ENCODE measurements at places on chromosomes 7 and 10. TPM values are rescaled to one million over a fixed set of nuclear protein-coding genes. Genes with fewer than 3 reads are reported as not detected.

NCF1 gene
- not detected for total RNA-seq

MSMB gene
- total RNA-seq: not detected

FKBP14 gene
- 38.0 TPM for total RNA-seq

UCN3 gene
- total RNA-seq: not detected

ACSL5 gene
- 1.3 TPM for total RNA-seq

NEUROG3 gene
- not detected for total RNA-seq

HABP2 gene
- total RNA-seq: not detected

AHR gene
- 34.4 TPM for total RNA-seq

ASAH2B gene
- total RNA-seq: 1.1 TPM

FAM25G gene
- total RNA-seq: not detected

GAD2 gene
- total RNA-seq: not detected

CELF2 gene
- total RNA-seq: 4.5 TPM

RNF32 gene
- total RNA-seq: 0.15 TPM

ZNF503 gene
- total RNA-seq: 1.4 TPM

ELMO1 gene
- 28.3 TPM for total RNA-seq

HHEX gene
- total RNA-seq: 48.2 TPM

NUPR2 gene
- not detected for total RNA-seq

VSIR gene
- total RNA-seq: 6.5 TPM

SFXN3 gene
- 51.3 TPM for total RNA-seq

ARHGAP21 gene
- 44.5 TPM for total RNA-seq

IL15RA gene
- 10.7 TPM for total RNA-seq

OPN1SW gene
- total RNA-seq: not detected

SPDYE16 gene
- total RNA-seq: not detected

CLCN1 gene
- total RNA-seq: not detected

PRPS1L1 gene
- total RNA-seq: not detected

SRRM3 gene
- 0.91 TPM for total RNA-seq

AKR1C8 gene
- not detected for total RNA-seq

ZNF804B gene
- not detected for total RNA-seq

ECD gene
- 33.4 TPM for total RNA-seq

AKR1C2 gene
- total RNA-seq: 0.61 TPM

CREB5 gene
- total RNA-seq: 2.3 TPM

NKX2-3 gene
- 5.2 TPM for total RNA-seq

TMEM196 gene
- not detected for total RNA-seq

PKD2L1 gene
- total RNA-seq: not detected

Data from epithelial cell of umbilical artery (primary cell).